CD14-positive monocyte (primary cell): ENCODE measurements at places on chromosomes 1 and 21. TPM values are rescaled to one million over a fixed set of nuclear protein-coding genes. Genes with fewer than 3 reads are reported as not detected.

Gene CFAP57
- 0.01 TPM in 1 of 2 replicates, not detected in the other for polyA plus RNA-seq

Gene RGL1
- 1.2 and 2.0 TPM in 2 replicates for polyA plus RNA-seq

Gene GIPC2
- not detected in 2 replicates for polyA plus RNA-seq

Gene DEPDC1
- polyA plus RNA-seq, result not detected in 2 replicates

Gene C1QA
- 14.5 and 34.5 TPM in 2 replicates for polyA plus RNA-seq

- no peak overlapping the region for H3K27ac ChIP-seq
- DNase-seq, result no peak
- H3K27me3 ChIP-seq, result no peaks in the 10 kb centered on the region
- H3K4me1 ChIP-seq, result no peaks in the 10 kb centered on the region
- no peaks in the 10 kb centered on the region for H3K36me3 ChIP-seq
These were observed 105.9 kb downstream of the ETS2 start for GRCh38 chr21:38911484-38912101.

DNA sequence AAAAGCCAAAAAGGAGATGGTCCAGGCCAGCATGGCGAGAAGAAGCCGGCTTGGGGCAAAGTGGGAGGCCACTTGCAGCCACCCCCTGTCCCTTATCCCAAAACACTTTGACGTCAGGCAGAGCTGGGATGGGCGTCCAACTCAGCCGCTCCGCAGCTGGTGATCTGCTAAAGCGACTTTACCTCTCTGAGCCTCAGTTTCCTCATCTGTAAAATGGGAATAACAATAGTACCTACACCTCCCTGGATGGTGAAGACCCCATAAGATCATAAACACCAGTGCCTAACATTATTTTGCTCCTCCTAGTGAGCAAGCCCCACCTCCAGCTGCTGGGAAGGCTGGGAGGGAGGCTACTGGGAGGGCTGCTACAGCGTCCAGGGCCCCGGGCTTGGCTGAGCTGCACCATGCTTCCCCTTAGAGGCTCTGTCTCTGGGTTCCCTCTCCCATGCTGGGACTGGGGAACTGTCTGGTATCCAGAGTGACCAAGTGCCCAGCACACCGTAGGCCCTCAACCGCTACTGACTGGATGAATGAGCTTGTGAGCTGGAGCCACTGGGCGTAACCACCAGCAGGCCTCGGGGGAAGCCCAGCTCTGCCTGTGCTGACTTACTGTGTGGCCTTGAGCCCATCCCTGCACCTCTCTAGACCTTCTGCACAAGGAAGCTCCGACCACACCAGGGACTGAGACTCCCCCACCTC is 18.3 kb downstream of the IFFO2 start:
- no peaks in the 10 kb centered on the region for H3K36me3 ChIP-seq
- no peak overlapping the region for H3K4me3 ChIP-seq
- no peak overlapping the region for H3K27ac ChIP-seq
- peaks cover 10% of the 10 kb centered on the region for H3K4me1 ChIP-seq
